ENCODE measurements at places on chromosomes 5 and 9.

DNA sequence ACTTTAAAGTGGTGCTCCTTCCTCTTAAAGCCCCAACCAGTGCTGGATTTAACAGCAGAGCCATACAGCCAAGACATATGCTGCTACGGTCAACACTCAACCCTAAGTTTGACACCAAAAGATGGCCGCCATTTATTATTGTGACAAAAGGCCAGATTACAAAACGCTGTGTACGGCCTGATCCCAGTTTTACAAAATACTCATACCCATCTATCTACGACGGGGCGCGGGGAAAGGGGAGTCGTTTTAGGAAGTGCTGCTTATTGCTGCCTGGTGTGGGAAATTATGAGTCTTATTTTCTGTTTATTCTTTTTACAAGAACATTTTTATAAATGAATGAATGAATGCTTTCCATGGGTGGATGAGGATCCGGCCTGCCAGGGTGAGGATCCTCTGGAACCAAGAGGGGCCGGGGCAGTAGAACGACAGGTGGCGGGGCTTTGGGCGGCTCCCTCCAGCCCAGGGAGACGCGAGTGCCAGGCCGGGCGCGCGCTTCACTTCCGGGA lies 457 bp upstream of the IDNK start:
- no peak for DNase-seq

- DNase-seq = no peak
Observed at GRCh38 chr5:39758426-39758825, 333.6 kb upstream of the DAB2 start.

GRCh38 chr9:18705796-18706392 lies 231.9 kb downstream of the ADAMTSL1 start:
- DNase-seq = no peak

GRCh38 chr5:134917070-134917815 lies 12.3 kb downstream of the PCBD2 start:
- DNase-seq = no peak

DNA sequence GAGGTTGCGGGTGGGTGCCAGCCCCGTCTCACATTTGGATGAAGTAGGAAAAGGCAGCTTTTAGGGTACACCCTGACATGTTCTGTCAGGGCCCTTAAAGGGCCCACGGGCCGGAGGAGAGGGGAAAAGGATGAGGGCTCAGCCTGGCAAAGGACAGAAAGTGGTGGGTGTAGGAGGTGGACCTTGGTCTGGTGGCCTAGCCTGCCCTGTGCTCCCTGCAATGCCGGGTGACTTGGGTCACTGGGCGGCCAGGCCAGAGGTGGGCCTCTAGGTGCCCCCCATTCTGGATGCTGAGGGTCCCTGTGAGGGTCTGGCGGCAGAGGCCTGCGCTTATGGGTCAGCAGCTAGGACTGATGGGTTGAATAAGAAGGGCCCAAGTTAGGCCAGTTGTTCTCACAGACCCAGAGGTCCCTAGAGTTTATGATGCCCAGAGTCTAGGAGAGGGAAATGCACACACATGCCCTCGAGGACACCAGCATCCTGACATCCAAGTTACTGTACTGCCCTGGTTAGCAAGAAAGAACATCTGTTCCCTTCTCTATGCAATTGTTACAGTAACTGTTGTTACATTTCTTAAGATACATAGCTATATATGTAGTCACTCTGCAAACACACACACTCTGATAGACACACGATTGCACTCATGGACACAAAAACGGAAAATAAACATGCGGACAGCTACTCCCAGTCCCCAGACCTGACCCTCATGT lies 12.5 kb downstream of the TRIM7 start:
- DNase-seq = no peak

DNA sequence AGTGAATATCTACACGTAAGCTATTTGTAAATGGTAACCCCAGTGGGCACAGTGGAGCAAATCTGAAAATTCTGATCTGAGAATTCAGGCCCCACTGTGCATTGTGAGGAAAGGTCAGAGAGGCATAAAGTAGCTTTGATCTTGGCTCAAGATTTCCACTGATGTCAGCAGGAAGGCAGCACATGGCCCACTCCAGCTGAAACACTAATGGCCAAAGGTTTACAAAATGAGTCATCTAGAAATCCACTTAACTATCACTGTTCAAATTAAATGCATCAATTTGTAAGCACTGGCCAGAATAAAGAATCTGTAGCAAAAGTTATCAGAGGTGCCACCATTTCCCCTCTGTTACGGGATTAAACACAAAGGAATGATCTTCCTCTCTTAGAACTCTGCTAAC lies 191.6 kb downstream of the C9orf152 start:
- DNase-seq = no peak

- DNase-seq = no peak
Observed at GRCh38 chr5:33321026-33321425, 119.7 kb upstream of the TARS1 start.

DNA sequence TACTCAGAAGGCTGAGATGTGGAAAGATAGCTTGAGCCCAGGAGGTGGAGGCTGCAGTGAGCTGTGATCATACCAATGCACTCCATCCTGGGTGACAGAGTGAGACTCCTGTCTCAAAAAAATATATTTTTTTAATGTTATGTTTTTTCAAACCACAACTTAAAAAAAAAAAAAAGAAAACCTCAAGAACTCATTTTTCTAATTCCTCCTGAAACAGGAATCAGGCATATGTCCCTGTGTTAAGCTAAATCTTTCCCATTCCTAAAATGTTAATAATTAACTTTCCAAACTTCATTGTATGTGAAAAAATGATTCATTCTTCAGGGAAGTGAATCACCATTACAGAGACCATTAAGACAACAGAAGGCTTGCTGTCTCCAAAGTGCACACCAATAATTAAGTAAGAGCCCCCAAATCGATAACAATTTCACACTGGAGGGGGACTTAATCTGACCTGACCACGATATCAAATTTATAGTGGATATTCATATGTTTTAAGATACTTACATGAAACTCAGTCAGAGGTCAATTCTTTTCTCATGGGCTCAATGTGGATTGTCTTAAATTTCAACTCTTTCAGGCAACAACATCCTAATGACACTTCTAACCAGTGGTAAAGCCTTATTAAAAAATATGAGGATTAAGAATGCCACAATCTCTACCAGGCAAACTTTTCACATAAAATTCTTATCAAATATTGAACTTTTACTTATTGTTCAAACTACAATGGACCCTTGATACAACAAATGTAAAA lies 5.2 kb downstream of the CEMIP2 start:
- no peak for DNase-seq

DNA sequence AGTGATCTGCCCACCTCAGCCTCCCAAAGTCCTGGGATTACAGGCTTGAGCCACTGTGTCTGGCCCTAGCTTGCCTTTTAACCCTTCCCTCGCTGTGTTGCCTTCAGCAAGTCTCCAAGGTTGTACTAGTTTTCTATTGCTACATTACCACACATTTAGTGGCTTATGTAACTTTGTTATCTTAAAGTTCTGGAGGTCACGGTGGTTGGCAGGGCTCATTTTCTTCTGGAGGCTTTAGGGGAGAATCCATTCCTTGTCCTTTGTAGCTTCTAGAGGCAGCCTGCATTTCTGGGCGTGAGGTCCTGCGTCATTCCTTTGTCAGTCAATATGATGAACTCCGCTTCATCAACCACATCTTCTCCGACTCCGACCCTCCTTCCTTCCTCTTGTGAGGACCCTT lies 2.9 kb upstream of the PRRC2B start:
- no peak for DNase-seq
